ENCODE measurements at places on chromosomes 12 and 14.

- peak; percentile 67 for ATAC-seq
Observed at GRCh38 chr14:77027538-77028383, 747 bp downstream of the IRF2BPL start.

- ATAC-seq: no peak
Observed at GRCh38 chr14:54688229-54688628, 121.3 kb downstream of the SAMD4A start.

DNA sequence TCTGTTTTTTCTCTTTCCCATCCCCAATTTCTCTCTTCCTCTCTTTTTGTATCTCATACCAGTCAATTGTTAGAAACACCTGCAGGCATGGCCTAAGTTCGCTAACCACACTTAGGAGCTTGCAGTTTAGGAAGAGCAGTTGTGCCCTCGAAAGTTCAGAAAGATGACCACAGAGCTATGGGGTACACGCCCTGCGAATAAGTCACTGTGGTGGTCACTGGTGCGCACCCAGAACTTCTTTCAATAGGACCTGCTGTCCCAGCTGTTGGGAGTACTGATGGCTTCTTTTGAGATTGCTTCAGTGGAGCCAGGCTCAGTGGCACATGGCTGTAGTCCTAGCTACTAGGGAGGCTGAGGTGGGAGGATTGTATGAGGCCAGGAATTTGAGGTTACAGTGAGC lies 362.8 kb upstream of the TMTC1 start:
- no peak for ATAC-seq

- ATAC-seq: no peak
Observed at GRCh38 chr12:42507565-42507964, 82.0 kb downstream of the PRICKLE1 start.

GRCh38 chr12:107349008-107349747 lies 255.8 kb upstream of the CRY1 start:
- no peak for ATAC-seq

GRCh38 chr14:66272221-66272620 lies 213.9 kb upstream of the CCDC196 start:
- ATAC-seq: no peak

DNA sequence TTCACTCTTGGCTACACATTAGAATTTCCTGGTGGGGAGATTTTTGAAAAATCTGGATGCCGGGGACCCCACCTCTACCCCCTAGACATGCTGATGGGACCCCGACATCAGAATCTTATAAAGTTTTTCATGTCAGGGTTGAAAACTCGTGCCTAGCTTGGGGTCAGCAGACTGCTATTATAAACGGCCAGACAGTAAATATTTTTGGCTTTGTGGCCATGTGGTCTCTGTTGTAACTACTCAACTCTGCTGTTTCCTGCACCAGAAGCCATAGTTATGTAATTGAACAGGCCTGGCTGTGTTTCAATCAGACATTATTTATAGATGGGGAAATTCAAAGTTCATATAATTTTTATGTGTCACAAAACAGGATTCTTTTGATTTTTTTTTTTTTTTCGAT lies 41.6 kb downstream of the ACACB start:
- no peak for ATAC-seq

DNA sequence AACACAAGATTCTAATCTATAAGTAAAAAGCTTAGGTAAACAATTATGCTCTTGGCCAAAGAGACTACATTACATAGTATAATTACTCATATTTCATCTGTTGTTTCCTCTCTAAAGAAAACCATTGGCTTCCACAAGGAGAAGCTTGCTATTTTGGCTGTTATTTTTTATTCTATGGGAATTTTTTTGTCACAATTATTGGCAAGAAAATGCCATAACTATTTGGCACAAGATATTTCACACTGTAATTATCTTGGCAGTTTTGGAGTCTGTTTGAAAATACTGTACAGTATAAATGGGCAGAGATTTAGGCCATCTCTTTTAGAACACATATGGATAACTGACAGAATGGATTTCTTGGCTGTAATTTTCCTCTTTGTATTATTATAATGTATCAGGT lies 51.2 kb downstream of the KCNH5 start:
- ATAC-seq: no peak

DNA sequence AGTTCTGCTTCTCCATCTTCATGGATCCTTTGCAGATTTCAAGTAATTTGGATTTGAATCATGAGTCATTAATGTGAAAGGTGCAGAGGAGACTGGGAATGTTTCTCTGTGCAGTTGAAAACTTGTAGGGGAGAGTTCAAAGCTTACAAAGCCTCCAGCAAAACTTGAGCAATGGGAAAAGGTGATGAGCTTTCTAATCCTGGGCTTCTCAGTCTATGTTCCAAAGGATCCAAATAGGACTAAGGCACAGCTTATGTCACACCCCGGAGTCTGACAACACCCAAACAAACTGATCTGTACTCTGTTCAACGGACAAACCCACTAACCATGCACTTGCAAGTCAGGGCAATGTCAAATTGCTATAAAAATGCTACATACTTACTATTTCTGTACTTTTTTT lies 134.8 kb downstream of the DUSP6 start:
- no peak for ATAC-seq

DNA sequence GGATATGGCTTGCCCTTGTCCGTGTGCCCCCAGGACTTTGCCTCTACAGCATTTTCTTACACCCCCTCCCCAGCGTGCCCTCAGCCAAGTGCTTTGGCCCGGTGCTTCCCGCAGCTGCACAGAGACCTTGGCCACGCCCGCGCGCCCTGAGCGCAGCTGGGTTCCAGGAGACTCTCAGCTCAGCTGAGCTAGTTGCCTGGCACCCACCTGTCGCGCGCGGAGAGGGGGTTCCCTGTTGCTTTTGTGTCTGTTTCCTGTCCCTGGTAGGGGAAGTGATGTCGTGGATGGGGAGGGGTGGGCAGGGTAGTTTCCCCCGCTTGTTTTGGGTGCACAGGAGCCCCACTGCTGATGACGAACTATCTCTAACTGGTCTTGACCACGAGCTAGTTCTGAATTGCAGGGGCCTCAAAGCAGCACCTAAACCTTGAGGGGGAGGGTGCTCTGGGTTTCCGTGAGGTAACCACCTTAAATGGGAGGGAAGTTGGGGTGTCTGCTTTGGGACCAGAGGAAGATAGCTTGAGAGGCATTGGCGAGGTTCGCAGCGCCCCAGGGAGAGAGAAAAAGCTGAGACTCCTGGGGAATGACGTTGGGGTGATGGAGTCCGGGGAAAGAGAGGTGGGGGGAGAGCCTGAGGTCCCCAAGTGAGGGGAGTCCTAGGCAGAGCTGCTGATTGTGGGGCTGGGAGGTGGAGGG lies 1.5 kb downstream of the DIO3 start:
- ATAC-seq: no peak

DNA sequence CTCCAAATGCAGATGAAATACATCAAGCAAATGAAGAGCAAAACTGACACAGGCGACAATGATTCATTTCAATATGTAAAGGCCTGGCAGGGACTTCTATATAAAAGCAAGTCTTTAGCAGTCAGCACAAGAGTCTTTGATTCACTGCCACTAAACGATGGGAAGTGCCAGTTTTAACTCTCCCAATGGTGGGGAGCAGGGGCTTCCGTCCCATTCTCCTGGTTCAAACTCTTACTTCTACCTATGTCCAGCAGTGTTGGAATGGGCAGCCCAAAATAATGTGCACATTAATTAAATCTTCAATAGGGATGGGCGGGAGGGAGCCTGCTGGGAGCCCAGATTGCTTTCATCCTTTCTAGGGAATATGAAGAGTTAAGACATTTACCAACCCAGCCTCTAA lies 97.5 kb upstream of the MDM1 start:
- no peak for ATAC-seq

DNA sequence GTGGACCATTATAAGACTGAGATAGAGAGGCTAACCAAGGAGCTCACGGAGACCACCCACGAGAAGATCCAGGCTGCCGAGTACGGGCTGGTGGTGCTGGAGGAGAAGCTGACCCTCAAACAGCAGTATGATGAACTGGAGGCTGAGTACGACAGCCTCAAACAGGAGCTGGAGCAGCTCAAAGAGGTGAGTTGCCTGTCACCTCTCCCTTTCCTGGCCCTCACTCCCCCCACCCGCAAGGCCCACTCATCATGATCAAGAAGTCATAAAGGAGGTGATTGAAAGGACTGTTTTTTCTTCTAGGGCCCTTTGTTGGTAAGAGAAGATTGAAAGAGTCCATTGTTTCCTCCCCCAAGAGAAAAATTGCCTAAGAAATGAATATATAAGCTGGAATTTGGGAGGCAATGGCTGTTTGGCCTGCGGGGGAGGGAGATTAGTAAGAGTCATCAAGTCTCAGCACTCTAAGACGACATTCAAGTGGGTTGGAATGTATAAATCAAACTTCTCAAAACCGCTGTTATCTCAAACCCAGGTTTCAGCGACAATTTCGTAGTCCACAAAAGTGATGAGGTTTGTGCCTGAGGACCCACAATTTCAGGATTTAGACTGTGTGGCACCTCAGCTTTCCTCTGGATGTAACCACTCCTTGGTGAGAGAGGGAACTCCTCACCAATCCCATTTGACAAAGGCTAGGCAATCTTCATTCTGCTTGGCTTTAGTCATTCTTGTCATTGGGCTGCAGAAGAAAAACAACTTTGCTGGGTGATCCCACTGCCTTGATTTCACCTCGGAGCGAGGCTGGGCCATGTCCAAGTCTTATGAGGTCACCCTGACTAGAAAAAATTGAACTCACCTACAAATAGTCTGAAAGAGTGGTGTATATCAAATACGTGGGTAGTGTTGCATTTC lies 966 bp downstream of the BICD1 start:
- ATAC-seq: peak; percentile 3

- no peak for ATAC-seq
Observed at GRCh38 chr12:51753980-51754675, 94.4 kb downstream of the FIGNL2 start.

DNA sequence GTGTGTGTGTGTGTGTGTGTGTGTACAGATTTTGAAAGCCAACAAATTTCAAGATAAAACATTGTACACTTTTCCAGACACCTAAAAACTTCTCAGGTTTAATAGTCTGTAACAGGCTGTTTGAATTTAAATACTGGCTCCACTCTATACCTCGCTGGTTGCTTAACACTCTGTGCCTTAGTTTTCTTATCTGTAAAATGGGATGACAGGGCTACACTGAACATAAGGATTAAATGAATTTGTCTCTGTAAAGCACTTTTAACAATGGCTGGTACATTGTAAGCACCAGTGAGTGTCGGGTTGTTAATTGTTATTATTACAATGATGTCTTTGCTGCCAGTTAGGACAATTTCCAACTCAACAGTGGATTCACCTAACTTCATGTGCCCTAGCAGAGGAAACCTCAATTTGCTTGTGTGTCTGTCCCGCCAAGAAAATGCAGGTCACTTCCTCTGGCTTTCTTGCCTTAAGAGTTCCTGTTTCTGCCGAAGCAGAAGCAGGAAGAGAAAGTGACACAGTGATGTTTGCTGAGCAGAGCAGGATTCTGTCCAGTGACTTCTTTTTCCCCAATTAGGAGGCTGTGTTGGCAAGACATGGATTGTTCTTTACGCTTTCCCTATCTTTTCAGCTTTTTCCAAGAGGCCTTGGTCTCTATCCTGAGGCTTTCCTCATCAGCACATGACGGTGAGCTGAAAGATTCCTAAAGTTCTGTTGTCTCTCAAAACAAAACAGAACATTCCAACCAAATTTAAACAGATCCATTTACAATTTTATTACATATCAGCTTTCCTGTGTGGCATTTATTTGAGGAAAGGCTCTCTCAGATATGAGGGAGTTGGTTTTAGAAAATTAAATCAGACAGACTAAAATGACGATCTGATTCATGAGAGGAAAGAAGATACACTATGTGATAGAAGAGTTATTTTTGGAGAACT lies 154.1 kb upstream of the ATP2B1 start:
- peak; percentile 81 for ATAC-seq

- no peak for ATAC-seq
Observed at GRCh38 chr14:104983231-104983721, 2.3 kb upstream of the CLBA1 start.

DNA sequence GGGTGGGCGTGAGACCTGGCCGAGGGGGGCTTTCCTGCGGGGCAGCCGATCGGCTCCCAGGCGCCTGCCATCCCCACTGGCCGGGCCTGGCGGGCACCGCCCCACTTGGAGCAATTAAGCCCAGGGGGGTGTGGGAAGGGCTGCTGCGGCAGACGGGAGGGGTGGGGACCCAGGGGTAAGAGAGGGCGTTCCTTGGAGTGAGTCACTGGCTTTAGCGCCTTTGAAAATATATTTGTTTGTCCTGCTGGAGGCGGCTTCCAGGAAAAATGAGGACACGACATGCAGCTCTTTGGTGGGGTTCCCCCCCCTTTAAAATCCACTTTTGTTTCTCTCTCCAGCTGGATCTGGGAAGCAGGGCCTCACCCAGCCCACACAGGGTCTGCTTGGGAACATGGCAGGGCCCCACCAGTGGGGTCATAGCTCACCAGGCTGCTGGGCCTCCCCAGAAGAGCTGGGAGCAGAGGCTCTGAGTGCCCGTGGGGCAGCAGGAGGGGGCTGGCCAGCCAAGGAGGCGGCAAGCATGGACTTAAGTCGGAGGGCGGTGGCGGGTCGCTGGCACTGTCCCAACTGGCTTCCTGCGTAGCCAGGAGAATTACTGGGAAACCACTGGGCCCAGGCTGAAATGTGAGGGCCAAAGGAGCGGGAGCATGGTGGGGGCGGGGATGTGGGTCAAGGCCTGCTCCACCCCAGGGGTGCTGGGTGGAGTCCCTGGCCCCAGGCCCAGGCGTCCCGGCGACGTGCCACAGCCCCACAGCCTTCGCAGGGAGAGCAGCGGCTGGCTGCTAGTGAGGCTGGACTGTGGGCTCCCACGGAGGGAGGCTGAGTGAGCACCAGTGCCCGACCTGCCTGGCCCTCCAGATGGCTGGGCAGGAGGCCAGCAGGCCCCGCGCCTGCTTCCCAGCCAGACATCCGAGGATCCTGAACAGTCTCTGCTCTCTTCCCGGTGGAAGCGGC lies 128.0 kb downstream of the RFLNA start:
- ATAC-seq: no peak

GRCh38 chr12:45863332-45863731 lies 127.0 kb downstream of the SCAF11 start:
- no peak for ATAC-seq

DNA sequence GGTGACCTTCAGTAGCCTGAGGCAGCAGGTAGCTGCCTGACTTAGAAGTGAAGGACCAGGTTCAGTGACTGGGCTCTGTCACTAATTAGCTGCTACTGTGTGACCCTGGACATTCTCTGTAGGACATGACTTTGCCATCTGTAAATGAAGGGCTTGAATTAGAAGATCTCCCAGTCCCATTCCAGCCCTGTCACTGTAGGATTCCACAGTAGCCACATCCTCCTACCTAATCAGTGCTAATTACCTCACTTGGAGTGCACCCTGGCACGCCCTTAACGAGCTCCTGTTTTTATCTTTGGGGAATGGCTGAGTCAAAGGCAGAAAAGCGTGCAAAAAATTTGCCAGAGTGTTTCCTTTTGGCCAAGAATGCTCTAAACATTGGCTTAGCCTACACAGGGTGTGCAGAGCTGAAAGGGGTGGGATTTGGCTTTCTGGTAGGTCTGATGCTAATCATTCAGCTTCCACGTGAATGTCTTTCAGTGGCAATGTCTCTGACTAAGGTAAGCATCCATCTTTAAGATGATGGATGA lies 6.8 kb downstream of the NTF3 start:
- no peak for ATAC-seq

- no peak for ATAC-seq
Observed at GRCh38 chr14:81222691-81223090, 1.9 kb upstream of the GTF2A1 start.

GRCh38 chr12:7219599-7220243 lies 30.2 kb downstream of the PEX5 start:
- peak; percentile 58 for ATAC-seq

Measured in stimulated activated memory B cell treated with anti-CD40 and anti-IgM and Interleukin-4, amounts not matched to agents 10 μg/mL and 1 μg/mL and 100 μg/mL, for 72 hours (primary cell).